ENCODE measurements at places on chromosomes 7 and 10.

DNA sequence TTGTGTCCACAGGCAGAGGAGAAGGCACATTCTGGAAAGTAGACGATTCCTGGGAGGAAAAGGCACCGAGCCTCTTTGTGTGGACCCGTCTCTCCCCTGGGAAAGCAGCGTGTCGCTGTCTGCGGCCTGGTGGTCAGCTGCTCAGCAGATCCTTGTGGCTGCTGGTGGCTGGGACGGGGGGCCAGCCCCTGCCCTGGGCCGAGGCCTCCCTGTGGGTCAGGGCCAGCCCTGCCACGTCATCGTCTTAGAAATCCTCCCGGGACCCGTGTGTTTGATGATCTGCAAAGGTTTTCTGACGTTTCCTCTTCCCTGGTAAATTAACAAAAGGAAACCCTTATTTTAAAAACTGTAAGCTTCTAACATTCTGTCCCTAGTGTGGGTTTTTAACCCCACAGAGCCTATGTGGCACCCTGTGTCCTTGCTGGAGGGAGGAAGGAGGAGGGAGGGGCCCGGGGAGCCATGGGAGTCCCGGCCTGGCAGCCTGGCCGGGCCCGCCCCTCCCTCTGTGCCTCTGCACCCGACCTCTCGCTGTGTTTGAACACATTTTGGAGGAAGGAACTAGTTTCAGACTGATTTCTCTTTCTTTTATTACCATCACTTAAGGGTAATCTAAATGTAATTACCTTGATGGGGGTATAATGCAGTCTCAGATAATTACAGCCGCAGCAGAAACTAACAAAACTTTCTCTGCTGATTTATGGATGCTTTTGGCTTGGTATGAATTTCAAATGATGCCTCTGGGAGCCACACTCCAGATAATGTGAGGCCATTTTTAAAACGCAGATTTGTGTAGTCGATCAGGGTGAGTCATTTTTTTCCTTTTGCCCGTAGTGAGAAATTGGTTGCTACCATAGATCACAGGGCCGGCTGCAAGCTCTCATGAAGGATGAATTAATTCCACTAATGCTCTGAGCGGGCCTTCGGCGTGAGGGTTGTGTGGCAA, 85.5 kb downstream of the NKX6-2 start:
- DNase-seq = no peak

- no peak for DNase-seq
Observed at GRCh38 chr7:104982308-104983075, 31.5 kb upstream of the KMT2E start.

- no peak for DNase-seq
Observed at GRCh38 chr10:56178210-56178609, 182.8 kb downstream of the ZWINT start.

DNA sequence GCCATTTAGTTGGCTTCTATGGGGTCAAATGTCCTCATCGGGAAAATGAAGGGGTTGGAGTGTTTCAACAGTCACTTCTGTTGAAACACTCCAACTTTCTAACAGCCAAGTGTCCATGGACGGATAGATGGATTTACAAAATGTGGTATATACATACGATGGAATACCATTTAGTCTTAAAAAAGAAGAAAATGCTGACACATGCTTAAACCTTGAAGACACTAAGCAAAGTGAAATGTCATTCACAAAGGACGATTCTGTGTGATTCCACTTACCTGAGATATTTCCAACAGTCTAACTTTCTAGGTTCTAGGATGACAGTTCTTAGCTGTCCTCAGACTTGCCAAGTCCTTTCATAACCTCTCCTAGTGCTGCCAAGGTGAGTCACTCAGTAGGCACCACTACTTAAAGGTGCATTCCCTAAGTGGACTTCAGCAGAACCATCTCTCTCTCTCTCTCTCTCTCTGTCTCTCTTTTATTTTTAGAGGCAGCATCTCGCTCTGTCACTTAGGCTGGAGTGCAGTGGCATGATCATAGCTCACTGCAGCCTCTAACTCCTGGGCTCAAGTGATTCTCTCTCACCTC, 69.0 kb downstream of the DENND2A start:
- no peak for DNase-seq

GRCh38 chr10:62015994-62016393, 114.5 kb downstream of the ARID5B start:
- no peak for DNase-seq

DNA sequence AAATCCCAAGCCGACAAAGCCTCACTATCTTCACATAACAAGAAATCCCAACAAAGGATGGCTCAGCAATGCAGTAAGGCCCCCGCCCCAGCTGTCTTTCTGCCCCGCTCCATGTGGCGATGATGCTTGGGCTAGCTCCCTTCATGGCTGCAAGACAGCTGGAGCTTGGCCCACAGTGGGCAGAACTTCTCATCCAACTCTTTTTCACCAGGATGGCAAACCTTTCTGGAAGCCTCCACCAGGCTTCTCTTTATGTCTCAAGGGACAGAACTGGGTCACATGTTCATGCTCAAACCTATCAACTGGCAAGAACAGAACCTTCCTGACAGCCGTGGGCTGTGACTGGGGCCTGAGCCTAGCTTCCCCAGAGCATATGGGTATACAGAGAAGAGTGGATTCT, 260.5 kb upstream of the MKLN1 start:
- DNase-seq = no peak

DNA sequence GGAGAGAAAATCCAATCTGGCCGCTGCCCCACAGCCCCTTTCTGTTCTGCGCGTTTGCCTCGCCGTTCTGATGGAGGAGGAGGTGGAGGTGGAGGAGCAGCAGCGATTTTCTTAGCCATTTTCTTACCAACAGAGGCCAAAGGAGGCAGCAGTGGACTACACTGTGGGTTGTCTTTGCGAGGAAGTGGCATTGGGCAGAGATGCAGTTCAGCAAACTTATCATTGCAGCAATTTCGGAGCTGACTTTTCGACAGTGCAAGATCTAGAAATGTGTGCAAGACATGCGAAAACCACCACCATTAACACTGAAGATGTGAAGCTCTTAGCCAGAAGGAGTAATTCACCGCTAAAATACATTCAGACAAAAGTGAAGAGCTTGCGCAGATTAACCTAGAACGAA, 1.9 kb upstream of the ARL4A start:
- no peak for DNase-seq

DNA sequence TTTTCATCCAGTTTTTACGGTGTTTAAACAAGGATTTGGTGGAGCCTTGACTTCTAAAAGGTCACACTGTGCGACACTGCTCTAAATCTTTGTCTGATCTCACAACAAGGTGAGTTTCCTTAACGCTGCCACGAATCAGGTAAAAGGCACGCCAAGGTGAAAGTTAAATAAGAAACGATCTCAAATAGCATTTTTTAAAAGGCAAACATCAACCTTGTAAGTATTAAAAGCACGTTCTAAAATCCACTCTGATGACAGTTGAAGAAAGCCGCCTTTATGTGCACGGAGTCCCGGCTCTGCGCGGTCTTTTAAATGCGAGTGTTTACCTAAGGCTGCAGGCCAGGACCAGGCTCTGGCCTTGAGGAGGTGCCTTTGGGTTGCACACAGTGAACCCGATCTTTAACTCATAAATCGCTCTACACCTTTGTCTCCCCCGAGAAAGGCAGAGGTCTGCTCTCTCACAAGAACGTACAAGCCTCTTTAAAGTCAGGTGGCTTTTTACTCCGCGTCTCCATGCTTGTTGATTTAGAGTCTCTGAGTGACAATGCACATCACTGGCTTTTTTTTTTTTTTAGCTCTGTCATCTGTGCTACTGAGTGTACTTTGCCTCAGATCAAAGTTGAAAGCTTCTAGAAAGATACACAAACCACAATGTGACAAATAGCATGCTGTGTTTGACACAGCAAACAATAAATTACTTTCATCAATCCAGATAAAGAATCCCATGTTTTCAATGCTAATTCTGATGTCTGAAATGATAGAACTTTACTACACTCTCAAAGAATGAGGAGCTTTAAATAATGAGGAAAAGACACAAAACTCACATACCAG, 25.9 kb upstream of the RNF32 start:
- DNase-seq = no peak

Data from GM18507 (cell line).